ENCODE measurements at places on chromosomes 4 and X. TPM values are rescaled to one million over a fixed set of nuclear protein-coding genes. Genes with fewer than 3 reads are reported as not detected.

Gene HTRA3
- 9.6 TPM for total RNA-seq

Gene GAGE12H
- total RNA-seq: not detected

Gene RIBC1
- total RNA-seq: 1.6 TPM

Gene UNC5C
- total RNA-seq: 2.2 TPM

Gene DDX60
- total RNA-seq: 49.0 TPM

Gene PABPC1L2A
- total RNA-seq: not detected

Gene NWD2
- not detected for total RNA-seq

Gene ZFYVE28
- total RNA-seq: 14.0 TPM

Gene PCYT1B
- 0.74 TPM for total RNA-seq

Gene GPR173
- total RNA-seq: 2.5 TPM

Gene C4orf51
- not detected for total RNA-seq

Gene STBD1
- 3.6 TPM for total RNA-seq

Gene NAA11
- total RNA-seq: not detected

Gene MAGEE2
- total RNA-seq: not detected
